Endothelial cell of umbilical vein (primary cell): ENCODE measurements at places on chromosomes 11 and 22. TPM values are rescaled to one million over a fixed set of nuclear protein-coding genes. Genes with fewer than 3 reads are reported as not detected.

The OR2AT4 gene
- not detected in 2 replicates for total RNA-seq

The NFRKB gene
- total RNA-seq: 30.1 and 30.6 TPM in 2 replicates

The APOL4 gene
- total RNA-seq: 0.97 and 2.6 TPM in 2 replicates

The DDTL gene
- total RNA-seq: 2.7 TPM in 1 of 2 replicates, not detected in the other

The GP1BB gene
- total RNA-seq: 1.5 and 1.7 TPM in 2 replicates

The KLHDC7B gene
- not detected in 2 replicates for total RNA-seq

The TP53I11 gene
- 78.2 and 79.4 TPM in 2 replicates for total RNA-seq

The OR2AG2 gene
- 0.33 and 0.46 TPM in 2 replicates for total RNA-seq

The OR8H3 gene
- total RNA-seq: not detected in 2 replicates

The OR8A1 gene
- total RNA-seq: not detected in 2 replicates

The PRR33 gene
- total RNA-seq: not detected in 2 replicates

The HMGXB4 gene
- total RNA-seq: 29.5 and 30.5 TPM in 2 replicates
